ENCODE measurements at places on chromosomes 13 and 19. TPM values are rescaled to one million over a fixed set of nuclear protein-coding genes. Genes with fewer than 3 reads are reported as not detected.

GRCh38 chr13:46296921-46297320 lies 85.2 kb downstream of the LRRC63 start:
- DNase-seq: no peak

GRCh38 chr19:12778017-12778904 lies 2.9 kb upstream of the HOOK2 start:
- DNase-seq: peak; percentile 64

DNA sequence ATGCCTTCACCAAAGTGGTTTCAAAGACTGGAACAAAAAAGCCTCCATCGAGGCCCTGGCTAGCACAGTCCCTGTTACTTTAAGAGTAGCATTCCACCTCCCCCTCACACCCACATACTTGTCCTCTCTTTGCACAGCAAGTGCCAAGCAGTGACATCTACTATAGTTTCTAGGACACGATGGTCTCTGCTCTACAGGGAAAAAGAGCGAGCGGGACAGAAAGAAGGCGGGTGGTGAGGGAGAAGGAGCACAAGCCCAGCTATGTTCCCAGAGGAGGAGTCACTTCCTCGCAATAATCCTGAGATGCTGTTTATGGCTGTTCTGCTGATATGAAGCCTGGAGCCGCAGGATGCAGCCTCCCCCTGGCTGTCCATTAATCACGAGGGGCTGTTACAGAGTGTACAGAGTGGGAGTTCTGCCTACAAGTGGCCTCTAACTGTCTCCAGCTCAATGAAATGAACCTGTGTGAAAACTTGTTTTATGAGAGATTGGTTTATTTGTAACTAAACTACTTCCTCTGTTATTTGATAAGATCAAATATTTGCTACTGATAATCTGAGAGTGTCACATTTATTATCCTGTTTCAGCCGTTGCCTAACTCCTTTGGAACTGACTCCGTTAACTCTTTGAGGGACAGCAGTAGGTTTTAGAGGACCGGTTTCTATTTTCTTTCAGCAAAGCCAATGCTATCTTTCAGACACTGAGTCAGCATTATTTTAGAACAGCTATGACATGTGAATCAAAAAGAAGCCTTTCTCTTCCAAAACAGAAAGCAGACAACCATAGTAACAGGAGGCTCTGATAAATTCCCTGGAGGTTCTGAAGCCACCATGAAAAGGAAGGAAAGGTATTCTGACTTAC lies 208.0 kb downstream of the SPRY2 start:
- no peak for DNase-seq

- DNase-seq: no peak
Observed at GRCh38 chr13:42312817-42313431, 41.0 kb downstream of the AKAP11 start.

- peak; percentile 91 for DNase-seq
Observed at GRCh38 chr19:57559404-57560025, at the start of gene ZNF550. Gene ZNF550 (minus strand): TSS chr19:57559863. CDS start chr19:57559682, 181 bp downstream.

DNA sequence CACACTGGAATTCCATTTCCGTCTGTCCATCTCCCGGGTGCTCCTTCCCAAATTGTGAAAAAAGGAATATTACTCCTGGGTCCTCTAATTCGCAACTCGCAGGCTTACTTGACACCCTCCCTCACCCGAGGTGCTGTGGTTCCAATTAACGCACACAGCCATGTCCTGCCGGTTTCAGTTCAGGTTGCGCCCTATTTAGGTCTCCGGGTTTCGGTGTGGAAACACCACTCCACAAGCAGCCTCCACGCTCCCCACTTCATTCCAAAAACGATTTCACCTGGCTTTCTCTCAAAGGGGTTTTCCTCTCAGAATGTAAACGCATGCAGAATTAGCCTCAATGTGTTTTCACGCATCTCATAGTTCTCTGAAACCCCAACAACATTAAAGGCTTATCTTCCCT lies 37.9 kb downstream of the NAXD start:
- DNase-seq: no peak

DNA sequence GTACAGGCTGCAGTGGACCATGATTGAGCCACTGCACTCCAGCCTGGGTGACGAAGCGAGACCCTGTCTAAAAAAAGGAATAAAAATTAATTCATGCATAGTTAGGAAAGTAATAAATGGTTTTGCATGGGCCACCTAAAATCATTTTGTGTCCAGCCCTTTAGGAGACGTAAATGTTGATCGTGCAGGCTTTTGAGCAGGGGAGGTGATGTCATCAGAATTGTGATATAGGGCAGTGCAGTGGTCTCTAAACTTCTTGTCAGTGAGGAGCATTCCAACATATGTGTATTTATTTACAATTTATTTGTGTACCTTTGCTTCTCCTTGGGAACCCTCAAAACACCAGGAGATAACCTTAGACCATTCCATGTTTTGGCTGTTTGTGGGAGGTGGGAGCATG lies 3.0 kb downstream of the SMARCA4 start:
- no peak for DNase-seq

DNA sequence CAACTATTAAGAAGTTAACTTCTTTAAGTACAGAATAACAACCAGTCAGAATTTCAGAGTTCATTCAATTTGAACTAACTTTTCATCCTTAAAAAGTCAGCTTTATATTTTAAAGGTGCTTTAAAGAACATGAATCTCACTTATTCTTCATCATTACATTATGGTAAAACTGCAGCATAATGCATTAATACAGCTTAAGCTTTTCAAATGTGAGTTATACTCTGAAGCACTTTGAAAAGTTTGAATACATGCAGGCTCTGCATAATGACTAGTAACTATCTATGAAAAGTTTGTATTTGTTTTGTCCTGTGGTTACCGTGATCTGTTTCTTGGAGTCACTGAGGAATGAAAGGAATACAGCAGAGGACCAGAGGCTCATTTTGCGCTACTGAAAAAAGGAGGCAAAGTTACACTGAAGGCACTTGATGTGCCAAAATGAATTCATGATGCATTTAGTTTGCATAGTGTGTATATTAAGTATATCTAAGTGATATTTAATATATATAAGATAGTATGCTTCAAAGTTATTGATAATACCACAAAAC lies 4.1 kb downstream of the PCDH17 start:
- DNase-seq: no peak

GRCh38 chr13:74202129-74202813 lies 68.1 kb upstream of the KLF12 start:
- no peak for DNase-seq

GRCh38 chr19:19774354-19775033 lies 41.6 kb upstream of the ZNF14 start:
- DNase-seq: no peak

DNA sequence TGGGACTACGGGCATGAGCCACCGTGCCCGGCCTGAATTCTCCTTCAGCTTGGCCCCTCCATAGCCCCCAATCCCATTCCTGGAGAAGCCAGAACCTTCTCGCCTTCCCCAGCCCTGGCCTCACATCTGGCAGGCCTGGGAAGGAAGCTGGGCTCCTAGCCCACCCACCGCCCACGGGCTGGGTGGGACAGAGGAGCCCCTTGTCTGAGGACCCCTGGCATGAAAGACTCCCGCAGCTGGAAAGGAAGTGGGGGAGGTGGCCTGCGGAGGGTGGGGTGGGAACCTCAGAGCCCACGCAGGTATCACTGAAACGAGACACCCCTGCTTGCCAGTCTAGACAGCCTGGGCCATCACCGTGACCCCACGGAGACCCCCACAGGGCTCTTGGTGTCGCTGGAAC lies 7.7 kb upstream of the NANOS3 start:
- DNase-seq: no peak

GRCh38 chr13:67278235-67278634 lies 48.1 kb upstream of the PCDH9 start:
- no peak for DNase-seq

GRCh38 chr13:20729633-20730585 lies 26.4 kb downstream of the IL17D start:
- DNase-seq: no peak

GRCh38 chr19:12786141-12786870 lies 5.0 kb upstream of the JUNB start:
- DNase-seq: peak; percentile 29

GRCh38 chr19:13952931-13953531 lies 722 bp downstream of the DCAF15 start:
- DNase-seq: peak; percentile 13

GRCh38 chr19:43743059-43743458 lies 11.7 kb downstream of the SMG9 start:
- DNase-seq: no peak

GRCh38 chr13:29943686-29944085 lies 93.3 kb upstream of the UBL3 start:
- no peak for DNase-seq

- DNase-seq: no peak
Observed at GRCh38 chr19:54014920-54015560, 23.6 kb downstream of the CACNG6 start.

GRCh38 chr13:41064493-41064892 lies 3.2 kb downstream of the WBP4 start:
- no peak for DNase-seq

GRCh38 chr13:29582171-29582570 lies 13.3 kb downstream of the SLC7A1 start:
- DNase-seq: no peak

C19orf38 gene
- total RNA-seq: 1.2 TPM

SLC25A41 gene
- not detected for total RNA-seq

GRK1 gene
- 0.07 TPM for total RNA-seq

SLC17A7 gene
- total RNA-seq: 0.23 TPM

PEX11G gene
- total RNA-seq: 1.4 TPM

CYP4F8 gene
- not detected for total RNA-seq

C1QTNF9 gene
- not detected for total RNA-seq

ARHGEF7 gene
- total RNA-seq: 71.2 TPM

Measured in activated CD8-positive, alpha-beta T cell treated with anti-CD3 and anti-CD28 coated beads for 36 hours (primary cell).